Pulmonary artery endothelial cell (primary cell): ENCODE measurements at places on chromosomes 2 and 18. TPM values are rescaled to one million over a fixed set of nuclear protein-coding genes. Genes with fewer than 3 reads are reported as not detected.

DNA sequence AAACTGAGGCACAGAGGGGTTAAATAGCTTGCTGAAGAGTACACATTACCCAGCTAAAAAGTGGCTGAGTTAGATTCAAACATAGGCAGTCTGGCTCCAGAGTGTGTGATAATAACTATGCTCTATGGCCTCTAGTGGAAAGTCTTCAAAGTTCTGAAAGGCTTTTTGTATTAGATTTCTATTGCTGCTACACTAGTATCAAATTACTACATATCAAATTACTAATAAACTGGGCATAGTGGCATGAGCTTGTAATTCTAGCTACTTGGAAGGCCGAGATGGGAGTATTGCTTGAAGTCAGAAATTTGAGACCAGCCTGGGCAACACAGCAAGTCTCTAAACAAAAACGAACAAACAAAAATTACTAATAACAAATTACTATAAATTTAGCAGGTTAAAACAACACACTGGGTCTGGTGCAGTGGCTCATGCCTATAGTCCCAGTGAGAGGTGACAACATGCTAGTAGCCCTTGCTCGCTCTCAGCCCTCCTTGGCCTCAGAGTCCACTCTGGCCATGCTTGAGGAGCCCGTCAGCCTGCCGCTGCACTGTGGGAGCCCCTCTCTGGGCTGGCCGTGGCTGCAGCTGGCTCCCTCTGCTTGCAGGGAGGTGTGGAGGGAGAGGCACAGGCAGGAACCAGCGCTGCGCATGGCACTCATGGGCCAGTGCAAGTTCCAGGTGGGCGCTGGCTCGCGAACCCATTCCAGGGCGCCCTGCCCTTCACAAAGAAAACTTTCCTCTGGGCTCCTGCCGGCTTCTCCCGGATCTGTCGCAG is 38.2 kb upstream of the TWSG1 start:
- DNase-seq: no peak

ASPRV1 gene
- 0.11 and 0.13 TPM in 2 replicates for total RNA-seq

OTOS gene
- total RNA-seq: not detected in 2 replicates

GRCh38 chr2:1886405-1886992 is 142.2 kb upstream of the PXDN start:
- DNase-seq: peak; percentile 37

CABYR gene
- total RNA-seq: 1.5 and 2.4 TPM in 2 replicates

GRCh38 chr2:221289389-221289788 is 282.7 kb downstream of the EPHA4 start:
- DNase-seq: no peak

- DNase-seq: no peak
These were observed 50.7 kb upstream of the OTX1 start for GRCh38 chr2:62999905-63000304.

DNA sequence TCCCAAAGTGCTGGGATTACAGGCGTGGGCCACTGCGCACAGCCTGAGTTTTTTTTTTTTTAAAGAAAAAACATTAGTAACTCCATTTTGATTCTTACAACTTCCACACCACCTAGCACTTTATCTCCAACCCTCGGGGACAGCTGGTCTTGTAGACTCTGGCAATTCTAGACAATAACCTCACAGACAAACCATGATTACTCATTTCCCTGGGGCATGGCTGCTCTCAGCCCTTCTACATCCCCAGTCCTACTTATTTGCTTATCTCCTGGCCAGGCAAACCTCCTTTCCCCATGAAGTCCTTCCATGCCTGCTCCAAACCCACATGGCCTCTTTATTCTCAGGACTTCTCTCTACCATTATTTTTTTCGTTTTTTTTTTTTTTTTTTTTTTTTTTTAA is 91.1 kb downstream of the ACTR3 start:
- DNase-seq: peak; percentile 44

KCNG3 gene
- 0.07 TPM in 1 of 2 replicates, not detected in the other for total RNA-seq

TMX3 gene
- total RNA-seq: 74.5 and 96.6 TPM in 2 replicates

DNA sequence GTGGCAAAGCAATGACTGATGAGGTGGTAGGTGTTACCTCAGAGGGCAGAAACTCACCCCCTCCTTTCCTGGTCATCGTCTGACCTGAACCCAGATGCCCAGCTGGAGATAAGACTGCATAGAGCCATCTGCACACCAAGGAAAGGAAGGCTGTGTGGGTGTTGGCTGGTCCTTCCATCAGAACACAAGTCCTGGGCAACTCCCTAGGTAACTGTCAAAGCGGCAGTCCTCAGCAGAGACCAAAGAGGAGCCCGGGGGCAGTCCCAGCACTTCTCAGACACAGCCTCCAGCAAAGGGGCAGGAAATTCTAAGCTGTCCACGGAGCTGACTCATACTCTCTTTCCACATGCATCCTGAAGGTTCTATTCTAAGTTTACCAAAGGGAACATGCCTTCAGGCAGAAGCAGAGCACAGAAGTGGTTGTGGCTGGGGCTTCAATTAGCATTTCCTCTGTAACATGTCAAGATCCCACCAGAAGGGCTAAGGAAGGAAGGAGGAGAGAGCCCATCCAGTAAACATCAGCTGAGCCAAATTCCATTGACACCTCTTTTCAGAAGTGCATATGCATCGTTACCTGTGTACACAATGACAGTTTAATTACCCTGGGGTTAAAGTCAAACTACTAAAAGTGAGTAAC is 54.7 kb downstream of the SPRED2 start:
- DNase-seq: peak; percentile 37

SULT1C2 gene
- total RNA-seq: not detected in 2 replicates

DNA sequence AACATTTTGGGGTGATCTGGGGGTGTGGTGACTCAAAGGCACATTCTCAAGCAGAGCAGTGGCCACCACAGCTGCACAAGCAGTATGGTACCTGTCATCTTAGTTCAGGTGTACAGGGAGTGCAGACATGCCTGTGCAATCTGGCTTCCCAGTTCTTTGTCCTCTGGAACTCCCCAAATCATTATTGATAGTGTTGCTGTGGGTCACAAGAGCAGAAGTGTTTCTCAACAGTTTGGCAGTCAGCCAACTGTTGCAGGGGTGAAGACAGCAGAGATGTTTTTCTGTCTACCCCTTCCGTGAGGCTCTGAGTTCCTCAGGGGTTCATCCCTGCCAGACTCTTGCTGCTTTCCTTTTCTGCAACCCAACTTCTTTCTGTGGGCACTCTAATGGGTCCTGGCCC is 206.5 kb upstream of the ZSWIM2 start:
- DNase-seq: no peak

POMC gene
- 0.13 and 0.28 TPM in 2 replicates for total RNA-seq

- no peak for DNase-seq
These were observed 1.5 kb upstream of the VSNL1 start for GRCh38 chr2:17538844-17539554.

DNA sequence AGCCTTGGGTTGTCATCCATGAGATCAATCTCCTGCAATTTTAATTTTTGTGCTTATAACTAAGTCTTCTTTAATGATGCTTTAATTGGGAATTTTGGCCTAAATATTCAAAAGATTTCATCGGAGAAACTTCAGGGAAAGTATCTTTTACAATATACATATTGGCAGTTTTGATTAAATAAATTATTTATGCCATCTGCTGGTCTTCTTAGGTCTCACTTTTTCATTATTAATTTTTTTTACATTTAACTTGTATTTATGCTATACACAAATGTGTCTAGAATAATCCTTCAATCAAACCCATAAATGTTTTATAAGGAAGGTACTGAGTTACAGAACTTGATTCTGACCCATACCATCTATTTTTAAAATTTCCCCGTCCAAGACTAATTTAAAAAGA is 95.1 kb upstream of the XPO1 start:
- DNase-seq: no peak

DNA sequence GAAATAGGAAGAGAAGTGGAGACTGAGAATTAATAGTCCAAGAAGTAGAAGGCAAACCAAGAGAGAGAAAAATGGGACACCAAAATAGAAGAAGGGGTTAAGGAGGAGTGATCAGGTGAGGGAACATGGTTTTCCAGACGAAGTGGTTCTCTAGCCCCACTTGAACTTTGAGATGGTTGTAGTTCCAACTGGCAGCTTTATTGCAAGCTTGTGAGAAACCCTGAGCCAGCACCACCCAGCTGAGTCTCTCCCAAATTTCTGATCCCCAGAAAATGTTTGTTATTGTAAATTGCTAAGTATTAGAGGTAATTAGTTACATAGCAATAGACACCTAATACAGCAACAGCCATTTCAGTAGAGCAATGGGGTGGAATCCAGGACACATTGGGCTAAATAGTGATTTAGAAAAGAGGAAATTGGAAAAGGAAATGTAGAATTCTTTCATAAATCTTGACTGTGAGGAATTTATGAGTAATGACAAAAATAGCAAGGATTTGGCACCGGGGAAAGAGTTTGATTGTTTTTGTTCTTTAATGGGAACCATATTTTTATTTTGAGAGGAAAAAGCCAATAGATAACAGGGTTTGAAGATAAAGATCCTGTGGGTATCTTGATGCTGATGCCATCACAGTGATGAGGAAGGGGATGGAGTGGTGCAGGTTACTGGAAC is 62.1 kb upstream of the XDH start:
- no peak for DNase-seq

- no peak for DNase-seq
These were observed 104.9 kb upstream of the ITPRID2 start for GRCh38 chr2:181786371-181787228.

- peak; percentile 13 for DNase-seq
These were observed 58.3 kb downstream of the NFATC1 start for GRCh38 chr18:79453816-79454735.

C18orf63 gene
- not detected in 2 replicates for total RNA-seq

SALL3 gene
- 0.20 and 1.1 TPM in 2 replicates for total RNA-seq

- no peak for DNase-seq
These were observed 546.3 kb upstream of the ZEB2 start for GRCh38 chr2:145066151-145066661.

PIGN gene
- 37.8 and 53.9 TPM in 2 replicates for total RNA-seq

FLACC1 gene
- 0.33 and 0.56 TPM in 2 replicates for total RNA-seq

- no peak for DNase-seq
These were observed 1830.9 kb upstream of the PIK3C3 start for GRCh38 chr18:40124107-40124506.

GRCh38 chr2:239177325-239177724 is 223.5 kb downstream of the HDAC4 start:
- no peak for DNase-seq

GRCh38 chr2:107322416-107322815 is 436.4 kb upstream of the ST6GAL2 start:
- no peak for DNase-seq

GRCh38 chr18:49371786-49372185 is 88.7 kb downstream of the DYM start:
- no peak for DNase-seq

GRCh38 chr2:127591221-127591923 is 54.6 kb upstream of the GPR17 start:
- DNase-seq: peak; percentile 24

ANKRD30BL gene
- total RNA-seq: not detected in 2 replicates

POLR1B gene
- 28.8 and 39.9 TPM in 2 replicates for total RNA-seq

DNA sequence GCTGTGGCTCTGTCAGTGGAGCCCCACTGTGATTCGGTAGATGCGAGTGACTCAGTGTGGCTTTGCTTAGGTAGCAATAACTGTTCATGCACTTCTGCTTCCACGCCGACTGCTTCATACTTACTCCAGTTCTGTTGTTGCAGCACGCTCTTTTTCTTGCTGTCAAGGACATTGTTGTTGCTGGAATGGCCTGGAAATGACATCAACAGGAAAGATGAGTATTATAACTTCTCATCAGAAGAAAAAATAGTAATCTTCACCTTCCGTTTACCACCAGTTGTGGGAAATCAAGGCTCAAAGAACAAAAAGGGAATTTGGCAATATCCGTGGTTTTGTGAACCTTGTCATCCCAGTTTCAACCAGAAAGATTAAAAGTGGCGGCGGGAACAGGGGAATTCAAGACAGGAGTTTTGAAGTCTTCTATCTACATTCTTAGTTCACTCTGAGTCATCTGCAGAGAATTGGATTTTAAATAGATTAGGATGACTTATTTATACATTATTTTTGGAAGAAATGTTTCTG is 8.3 kb downstream of the TM4SF20 start:
- no peak for DNase-seq

- DNase-seq: no peak
These were observed 11.1 kb upstream of the KCMF1 start for GRCh38 chr2:84959566-84960506.

GRCh38 chr18:28432339-28432738 is 255.4 kb upstream of the CDH2 start:
- no peak for DNase-seq

ALPG gene
- total RNA-seq: not detected in 2 replicates

DNA sequence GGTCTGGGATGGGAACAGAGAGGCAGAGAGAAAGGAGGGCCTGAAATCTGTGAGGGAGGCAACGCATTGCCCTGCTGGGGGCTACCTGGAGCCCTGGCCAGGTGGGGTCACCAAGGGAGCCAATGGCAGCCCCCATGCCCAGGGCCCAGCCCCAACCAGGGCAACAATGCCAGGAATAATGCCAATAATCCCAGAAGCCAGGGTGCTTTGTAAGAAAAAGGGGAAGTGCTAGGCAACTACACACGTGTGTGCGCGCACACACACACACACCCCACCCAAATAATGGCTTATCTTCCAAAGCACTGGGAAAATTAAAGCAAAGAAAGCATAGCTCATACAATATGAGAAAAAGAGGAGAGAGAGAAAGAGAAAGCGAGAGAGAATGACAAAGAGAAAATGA is 7.0 kb upstream of the CLEC4F start:
- DNase-seq: no peak

DOCK10 gene
- total RNA-seq: 21.9 and 25.4 TPM in 2 replicates

DNA sequence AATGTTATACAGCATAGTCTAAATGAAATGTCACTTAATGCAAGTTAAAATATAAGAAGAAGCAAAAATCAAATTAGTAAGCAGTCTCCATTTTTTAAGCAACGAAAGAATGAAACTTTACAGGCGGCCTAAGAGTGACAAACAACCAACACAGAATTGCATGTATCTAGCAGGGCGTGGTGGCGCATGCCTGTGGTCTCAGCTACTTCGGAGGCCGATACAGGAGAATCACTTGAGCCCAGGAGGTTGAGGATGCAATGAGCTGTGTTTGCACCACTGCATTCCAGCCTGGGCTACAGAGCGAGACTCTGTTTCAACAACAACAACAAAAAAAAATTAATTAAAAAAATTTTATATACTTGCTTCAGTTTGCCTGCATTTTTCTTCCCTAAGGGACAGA is 16.6 kb downstream of the RBMS1 start:
- DNase-seq: no peak

DNA sequence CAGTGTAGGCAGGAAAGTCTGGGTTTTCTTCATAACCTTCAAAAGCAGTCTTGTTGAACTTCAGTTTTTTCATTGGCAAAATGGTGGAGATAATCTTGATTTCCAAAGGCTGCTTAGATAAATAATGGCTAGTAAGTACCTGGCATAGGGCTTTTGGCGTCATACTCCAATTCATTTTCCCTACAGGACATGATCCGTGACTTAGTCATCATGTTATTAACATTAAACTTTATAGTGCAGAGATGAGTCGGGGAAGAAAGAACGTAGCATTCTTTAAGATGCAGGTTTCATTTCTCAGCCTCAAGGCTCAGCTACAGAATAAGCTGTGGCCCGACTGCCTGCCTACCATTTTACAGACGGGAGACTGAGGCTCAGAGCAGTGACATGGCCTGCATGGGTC is 64.0 kb downstream of the RALBP1 start:
- DNase-seq: no peak

APCDD1 gene
- total RNA-seq: 0.04 and 0.20 TPM in 2 replicates

- DNase-seq: peak; percentile 33
These were observed 1.3 kb upstream of the DPYSL5 start for GRCh38 chr2:26846334-26847306.
